ENCODE measurements at places on chromosomes 2 and 18.

DNA sequence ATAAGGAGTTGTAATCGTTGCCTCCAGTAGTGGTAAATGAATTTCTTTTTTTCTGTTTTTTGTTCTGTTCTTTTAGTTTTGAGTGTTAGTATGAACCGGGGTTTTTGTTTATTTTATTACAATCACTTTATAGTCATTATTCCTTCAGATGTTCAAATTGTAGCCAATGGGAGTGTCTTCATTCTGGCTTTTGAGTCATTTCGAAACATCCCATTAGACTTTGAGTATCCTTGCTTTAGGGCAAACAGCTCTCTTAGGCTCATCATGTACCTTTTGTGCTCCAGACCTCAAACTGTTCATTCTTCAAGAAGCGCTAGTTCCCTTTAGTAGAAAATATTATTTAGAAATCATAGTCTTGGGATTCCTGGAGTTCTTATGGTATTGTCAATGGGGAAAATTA, 54.2 kb upstream of the PAX3 start:
- DNase-seq: no peak

DNA sequence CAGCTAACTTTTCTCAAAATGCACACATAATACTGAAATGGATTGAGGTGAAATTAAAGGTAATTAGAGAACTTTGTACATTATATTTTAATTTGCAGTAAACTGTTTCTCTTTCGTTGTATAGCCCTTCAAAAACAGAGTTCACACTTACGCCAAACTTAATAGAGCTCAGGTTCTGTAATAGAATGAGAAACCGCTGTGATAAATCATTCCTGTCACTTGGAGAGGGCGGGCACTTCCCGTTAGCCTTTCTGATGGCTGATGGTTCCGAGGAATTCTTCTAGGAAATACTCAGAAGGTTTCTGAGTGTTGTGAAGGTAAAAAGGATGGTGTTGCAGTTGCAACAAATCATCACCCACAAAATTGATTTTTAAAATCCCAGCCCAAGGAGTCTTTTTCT, 155.8 kb upstream of the ALKAL2 start:
- DNase-seq: no peak

DNA sequence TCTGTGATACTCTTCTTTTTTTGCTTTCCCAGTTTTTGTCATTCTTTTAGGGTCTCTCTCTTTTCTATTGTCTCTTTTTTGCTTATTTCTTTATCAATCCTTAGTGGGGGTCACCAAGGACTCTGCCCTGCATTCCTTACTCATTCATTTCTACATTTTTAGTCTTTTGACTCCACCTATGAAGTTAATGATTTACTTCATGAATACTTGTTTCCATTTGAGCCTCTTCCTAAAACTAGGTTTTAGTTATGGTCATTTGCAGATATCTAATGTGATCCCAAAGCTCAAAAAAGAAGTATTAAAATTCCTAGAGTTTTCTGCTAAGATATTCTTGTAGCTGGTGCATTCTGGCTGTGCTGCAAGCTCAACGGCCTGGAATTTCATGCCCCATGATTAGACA, 149.3 kb upstream of the AQP4 start:
- no peak for DNase-seq

DNA sequence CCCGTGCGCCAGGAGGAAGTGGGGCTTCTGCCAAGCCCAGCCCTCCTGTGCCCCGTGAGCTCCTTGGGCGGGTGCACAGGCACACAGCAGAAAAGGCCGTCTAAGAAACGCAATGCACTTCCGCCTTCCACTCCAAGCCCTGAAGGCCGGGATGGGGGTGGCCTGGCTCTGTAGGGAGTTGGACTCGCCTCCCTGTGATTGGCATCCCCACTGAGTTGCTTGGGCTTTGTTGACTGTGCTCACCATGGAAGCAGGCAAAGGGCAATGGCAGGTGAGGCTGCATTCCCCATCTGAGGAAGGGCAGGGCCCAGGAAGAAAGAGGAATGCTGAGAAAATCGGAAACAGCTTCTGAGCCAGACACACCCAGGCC, 66.8 kb downstream of the CRACDL start:
- DNase-seq: no peak

- DNase-seq: no peak
These were observed 14.4 kb upstream of the PTMA start for GRCh38 chr2:231693956-231694355.

Measured in IMR-90 (cell line).